Activated CD4-positive, alpha-beta T cell treated with anti-CD3 and anti-CD28 coated beads, Interleukin-2, amount 50 U/mL, for 4 hours (primary cell): ENCODE measurements at places on chromosomes 1 and 21.

- DNase-seq, result no peak
Measured at GRCh38 chr1:32928715-32929114, 27.5 kb upstream of the TMEM54 start.

DNA sequence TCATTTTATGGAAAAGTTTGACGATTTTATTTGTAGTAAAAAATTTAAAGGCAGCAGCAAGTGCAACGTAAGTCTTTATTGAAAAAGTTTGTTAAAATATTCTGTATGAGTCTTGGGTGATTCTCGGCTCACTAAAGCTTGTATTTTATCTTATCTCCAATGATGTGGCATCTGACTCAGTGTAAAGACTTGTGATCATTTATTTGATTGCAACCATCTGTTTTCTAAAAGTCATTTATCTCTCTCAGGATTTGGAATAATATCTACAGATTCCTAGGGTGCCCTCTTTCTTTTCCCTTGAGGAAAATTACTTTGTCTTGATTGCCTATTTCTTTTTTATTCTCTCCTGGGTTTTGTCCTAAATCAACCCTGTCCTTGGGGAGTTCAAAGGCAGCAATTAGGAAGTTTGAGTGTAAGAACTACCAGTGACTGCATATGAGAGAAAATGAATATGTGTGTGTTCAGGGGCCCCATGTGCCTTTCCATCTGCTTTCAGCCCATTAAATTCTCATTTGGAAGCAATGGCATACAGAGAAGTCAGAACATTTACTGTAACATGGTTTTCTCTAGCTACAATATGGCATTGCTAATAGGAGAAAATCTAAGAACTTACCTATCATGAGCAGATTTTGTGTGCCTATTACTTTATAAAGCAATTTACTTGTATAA, 575.0 kb upstream of the CHRM3 start:
- no peak for DNase-seq

GRCh38 chr1:9801909-9802308, 21.9 kb downstream of the CLSTN1 start:
- DNase-seq, result no peak

- DNase-seq, result no peak
Measured at GRCh38 chr1:214124915-214125314, 137.1 kb downstream of the PROX1 start.

GRCh38 chr1:158107916-158108315, 72.8 kb upstream of the CD1D start:
- no peak for DNase-seq

DNA sequence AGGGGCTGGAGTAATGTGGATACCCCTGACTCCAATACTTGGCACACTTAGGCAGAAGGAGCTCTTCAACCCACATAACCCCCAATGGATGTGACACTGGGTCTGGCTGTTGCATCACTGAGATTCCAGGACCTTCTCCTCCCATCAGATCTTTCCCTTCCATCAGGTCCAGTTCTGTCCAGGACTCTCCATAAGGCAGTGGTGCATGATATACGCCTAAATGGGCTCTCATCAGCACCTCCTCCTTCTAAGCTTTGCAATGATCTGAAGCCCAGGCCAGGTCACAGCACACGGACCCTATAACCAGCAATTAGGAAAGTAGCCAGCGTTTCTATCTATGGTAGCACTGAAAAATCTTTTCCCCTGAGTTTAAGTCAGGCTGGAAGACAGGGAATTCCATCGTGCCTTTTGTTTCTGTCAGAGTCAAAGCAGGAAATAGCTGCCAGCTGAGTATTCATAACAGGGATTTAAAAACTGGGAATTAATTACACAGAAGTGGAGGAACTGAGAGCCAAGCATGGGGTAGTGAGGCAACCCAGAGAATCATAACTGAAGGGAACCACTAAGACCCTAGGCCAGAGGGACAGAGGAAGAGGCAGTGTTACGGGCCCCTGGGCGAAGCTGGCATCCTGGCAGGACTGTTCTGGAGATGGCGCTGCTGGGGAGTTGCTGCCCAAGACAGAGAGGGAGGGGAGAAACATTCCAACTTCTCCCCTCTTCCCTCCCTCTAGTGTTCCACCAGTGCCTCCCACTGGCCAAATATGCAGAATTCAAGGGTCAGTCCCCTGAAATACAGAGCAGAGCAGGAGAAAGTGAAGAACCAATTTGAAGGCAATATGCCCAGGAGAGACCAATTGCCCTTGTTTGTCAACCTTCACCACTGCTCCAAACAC, 37.5 kb upstream of the HOOK1 start:
- no peak for DNase-seq

GRCh38 chr21:38448671-38449385, 49.4 kb downstream of the ERG start:
- DNase-seq, result no peak

DNA sequence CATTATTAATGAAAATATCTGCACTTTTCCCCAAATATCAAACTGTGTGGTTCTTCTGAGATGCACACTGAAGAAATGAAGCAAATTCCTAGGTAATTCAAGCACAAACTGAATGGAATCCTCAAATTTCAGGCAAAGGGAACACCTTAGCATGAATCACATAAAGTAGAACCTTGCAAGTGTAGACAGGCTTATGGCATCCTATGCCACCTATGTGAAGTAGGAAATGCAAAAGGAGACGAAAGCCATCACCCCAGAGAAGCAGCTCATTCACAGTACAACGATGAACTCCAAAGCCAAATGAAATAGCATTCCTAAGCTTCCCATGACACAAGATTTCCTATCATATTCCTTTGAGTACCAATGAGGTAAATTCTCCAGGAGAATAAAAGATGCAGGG, 461.2 kb upstream of the RUNX1 start:
- no peak for DNase-seq

DNA sequence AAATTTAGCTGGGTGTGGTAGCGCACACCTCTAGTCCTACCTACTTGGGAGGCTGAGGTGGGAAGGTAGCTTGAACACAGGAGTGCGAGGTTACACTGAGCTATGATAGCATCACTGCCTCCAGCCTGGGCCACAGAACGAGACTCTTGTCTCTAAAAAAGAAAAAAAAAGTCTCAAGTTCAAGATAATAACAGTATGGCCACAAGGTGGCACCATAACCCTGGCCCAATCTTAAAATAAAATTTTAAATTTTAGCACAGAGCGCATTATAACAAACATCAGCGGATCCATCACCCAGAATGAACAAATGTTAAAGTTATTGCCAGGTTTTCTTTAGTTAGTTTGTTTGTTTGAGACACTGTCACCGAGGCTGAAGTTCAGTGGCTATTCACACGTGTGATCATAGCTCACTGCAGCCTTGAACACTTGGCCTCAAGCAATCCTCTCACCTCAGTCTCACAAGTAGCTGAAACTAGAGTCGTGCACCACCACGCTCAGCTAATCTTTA, 2.9 kb upstream of the HTR6 start:
- DNase-seq, result no peak

DNA sequence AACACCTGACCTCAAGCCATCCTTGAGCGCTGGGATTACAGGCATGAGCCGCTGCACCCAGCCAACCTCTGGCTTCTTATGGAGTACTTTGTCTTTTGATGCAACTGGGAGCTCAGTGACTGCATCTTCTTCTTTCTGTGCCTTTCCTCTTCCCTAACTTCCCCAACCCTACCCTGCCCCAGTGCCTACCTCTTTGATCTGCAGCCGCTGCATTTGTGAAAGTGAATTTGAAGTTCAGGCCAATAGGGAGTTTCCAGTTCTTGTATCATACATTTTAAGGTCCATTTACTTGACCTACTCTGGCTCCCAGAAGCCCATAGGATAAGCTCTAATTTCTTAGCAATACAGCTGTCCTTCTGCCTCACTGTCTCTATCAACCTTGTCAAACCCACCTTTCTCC, 52.2 kb downstream of the KCNC4 start:
- no peak for DNase-seq

DNA sequence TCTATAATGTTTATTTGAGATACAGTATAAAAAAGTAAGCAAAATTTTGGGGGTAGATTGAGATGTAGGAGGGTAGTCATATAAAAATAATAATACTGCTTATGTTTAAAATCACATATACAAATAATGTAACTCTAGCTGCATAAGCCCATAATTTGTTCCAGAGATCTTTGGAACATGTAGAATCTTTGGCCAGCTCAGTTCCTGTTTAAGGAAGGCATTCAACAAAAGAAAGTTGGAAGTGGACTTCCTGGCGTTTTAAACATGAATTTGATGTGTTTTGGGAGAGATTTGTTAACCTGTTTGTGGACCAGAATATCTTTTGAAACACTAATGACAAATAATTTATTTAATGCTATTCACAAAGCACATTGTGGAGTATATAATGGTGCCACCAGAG, 27.7 kb downstream of the GIPC2 start:
- no peak for DNase-seq

DNA sequence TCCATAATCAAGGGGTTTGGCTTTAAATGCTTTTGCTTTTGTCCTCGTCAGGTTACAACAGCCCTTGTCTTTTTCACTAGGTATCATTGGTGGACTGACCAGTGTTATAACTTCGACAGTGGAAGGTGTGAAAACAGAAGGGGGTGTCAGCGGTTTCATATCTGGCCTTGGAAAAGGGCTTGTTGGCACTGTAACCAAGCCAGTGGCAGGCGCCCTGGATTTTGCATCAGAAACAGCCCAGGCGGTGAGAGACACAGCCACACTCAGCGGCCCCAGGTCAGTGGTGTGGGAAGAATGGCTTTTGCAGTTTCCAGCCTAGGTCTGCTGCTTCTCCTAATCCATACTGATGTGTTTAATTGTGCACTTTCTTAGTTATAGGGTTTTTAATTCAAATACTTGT, 157.9 kb downstream of the DHRS3 start:
- DNase-seq, result no peak

- DNase-seq, result no peak
Measured at GRCh38 chr1:25217598-25218232, 14.6 kb downstream of the SYF2 start.

- DNase-seq, result no peak
Measured at GRCh38 chr1:101312147-101312546, 75.3 kb downstream of the S1PR1 start.

GRCh38 chr1:67171574-67171955, 5.3 kb downstream of the IL23R start:
- no peak for DNase-seq
